Hepatocyte (in vitro differentiated cells): ENCODE measurements at places on chromosomes 4 and X.

GRCh38 chr4:93996895-93997294, 168.3 kb downstream of the ATOH1 start:
- DNase-seq, result no peak

DNA sequence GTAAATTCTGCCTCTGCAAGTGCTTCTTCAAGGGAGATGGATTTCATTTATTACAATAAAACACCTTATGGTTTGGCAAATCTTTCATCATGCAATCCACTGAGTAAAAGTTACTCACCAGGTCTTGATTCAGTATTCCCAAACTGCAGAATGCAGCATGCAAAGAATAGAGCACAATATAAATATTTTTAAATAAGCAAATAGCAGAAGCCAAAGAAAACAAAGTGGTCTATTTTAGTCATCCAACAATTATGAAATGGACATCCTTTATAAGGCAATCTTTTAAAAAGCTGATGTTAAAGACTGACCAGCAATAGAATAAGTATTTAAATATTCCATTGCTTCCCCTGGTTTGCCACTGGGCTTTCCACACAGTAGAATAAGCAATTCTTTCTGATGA, 59.5 kb downstream of the SLC39A8 start:
- DNase-seq, result no peak

- DNase-seq, result no peak
These were observed 91.4 kb downstream of the HS3ST1 start for GRCh38 chr4:11337287-11337686.

DNA sequence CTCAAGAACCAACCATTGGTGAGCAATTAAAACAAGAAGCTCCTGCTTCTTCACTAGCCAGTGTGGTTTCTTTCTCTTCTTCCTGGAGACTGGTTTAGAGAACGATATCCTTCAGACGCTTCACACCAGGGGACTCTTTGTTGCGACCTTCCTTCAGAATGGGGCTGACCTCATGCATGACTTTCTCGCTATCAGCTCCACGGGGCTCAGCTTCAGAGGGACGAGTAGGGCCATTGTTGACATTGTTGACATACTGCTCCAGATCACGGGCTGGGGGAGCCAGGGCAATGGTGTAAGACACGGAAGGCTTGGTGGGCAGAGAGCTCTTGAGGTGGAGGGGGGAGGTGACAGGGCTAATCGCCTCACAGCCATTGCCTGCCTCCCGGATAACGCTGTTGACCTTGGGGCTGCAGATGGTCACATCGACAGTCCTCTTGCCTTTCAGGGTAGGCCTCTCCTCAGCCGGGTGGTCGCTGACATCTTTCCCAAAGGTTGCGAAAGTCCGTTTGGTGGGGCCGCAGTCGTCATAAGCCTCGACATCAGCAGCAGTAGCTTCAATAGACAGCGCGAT, 113.8 kb downstream of the PCDH19 start:
- no peak for DNase-seq

GRCh38 chrX:37302569-37302968, 46.6 kb upstream of the PRRG1 start:
- peak; percentile 50 for DNase-seq

GRCh38 chr4:38243388-38244053, 283.3 kb downstream of the PTTG2 start:
- peak; percentile 52 for DNase-seq

- no peak for DNase-seq
These were observed 672.7 kb downstream of the RPA4 start for GRCh38 chrX:97556359-97556758.

DNA sequence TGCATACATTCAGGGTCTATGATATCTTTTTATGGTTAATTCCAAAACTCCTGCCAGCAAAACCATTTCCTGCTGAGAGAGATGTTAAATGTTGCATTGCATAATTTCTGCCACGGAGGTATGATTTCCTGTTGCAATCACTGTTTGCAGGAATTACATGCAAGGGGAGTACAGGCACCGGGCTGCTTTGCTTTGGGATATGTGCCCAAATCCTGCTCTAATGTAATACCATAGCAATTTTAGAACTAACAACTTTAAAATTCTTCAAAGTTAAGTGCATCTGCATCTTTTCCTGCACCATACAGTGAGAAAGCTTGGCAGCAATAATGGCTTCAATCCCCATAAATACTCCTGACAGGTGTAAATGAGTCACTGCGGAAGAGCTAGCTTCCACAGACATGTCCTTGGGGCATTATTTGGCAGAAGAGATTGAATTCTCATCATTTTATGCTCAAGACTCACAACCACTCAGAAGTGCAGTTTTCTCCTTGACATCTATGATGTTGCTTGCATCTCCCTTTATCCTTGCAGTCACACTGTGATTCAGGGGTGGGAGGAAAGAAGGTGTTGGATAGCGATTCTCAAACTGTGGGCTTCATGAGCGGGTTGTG, 29.6 kb downstream of the TRIM2 start:
- DNase-seq, result peak; percentile 33

DNA sequence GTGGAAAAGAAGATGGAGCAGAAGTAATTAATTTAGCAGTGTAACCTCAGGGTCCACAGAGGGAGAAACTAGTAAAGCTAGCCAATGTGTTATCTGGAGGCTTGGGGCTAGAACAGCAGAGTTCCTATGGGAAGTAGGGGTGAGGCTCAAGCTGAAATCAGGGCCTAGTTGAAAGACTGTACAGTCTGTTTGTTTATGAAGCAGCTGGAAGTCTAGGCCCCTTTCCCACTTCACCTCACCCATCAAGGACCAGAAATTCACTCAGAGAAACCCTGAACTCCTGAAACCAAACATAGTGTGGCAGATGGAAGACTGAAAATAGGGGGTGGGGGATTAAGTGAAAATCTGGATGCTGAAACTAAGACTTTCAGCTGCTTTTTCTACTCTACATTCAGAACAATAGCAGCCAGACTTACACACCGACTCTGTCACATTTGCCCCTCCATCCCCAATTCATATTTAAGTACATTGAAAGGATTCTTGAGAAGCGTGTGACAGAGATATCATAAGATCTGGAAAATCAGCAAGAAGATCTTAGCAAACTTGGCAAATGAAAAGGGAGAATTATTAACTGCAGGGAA, 32.6 kb upstream of the FAM241A start:
- no peak for DNase-seq

GRCh38 chrX:2313864-2314640, 186.7 kb downstream of the DHRSX start:
- DNase-seq, result no peak

GRCh38 chr4:6493658-6494304, 21.4 kb upstream of the PPP2R2C start:
- DNase-seq, result peak; percentile 64

GRCh38 chrX:103889216-103889615, 57.2 kb upstream of the RAB9B start:
- no peak for DNase-seq

DNA sequence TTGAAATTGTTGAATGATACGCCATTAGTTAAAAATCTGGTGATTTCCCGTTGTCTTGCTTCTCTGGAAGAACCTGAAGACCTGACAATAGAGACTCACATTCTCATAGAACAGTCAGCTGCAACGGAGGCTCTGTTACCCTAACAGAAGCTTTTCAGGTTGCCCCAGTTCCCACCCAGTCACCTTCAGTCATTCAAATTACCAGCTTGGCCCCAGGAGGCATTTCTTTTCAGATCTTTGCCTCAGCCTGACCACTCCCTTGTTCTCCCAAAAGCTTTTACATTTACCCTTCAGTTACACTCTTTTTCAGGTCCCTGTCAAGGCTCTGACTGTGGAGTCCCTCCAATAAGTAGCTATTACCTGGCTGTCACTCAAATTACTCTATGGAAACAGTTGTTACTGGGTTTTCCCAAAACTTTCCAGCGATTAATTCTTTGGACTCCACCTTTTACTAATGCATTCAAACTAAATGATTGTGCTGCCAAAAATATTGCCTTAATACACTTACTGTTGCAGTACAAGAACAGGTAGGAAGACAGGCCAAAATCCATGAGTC, 162.2 kb upstream of the FTHL17 start:
- DNase-seq, result no peak

DNA sequence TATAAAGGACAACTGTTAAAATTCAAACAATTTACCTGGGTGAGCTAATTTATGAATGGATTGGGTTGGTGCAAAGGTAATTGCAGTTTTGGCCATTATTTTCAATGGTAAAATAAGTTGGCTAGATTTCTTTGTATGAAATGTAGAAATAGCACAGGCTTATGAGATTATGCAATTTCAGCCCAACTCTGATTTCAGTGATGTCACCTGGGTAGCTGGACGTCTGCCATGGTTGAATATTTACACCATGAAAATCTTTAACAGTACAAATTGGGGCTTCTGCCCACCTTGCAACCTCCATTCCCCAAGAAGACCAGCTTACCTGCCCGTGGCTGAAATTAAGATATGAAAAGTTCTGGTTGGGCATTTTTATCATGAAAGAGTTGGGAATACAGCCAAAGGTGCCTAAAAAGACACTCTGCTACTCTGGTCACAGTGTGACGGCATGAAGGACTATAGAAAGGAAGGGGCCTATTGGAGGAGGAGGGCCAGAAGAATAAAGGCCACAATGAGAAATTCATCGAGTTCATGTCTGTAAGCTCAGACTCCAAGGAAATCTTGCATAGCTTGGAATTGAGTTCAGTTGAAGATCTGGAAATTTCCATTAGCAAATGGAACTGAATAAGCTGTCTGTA, 29.7 kb downstream of the EGF start:
- no peak for DNase-seq

DNA sequence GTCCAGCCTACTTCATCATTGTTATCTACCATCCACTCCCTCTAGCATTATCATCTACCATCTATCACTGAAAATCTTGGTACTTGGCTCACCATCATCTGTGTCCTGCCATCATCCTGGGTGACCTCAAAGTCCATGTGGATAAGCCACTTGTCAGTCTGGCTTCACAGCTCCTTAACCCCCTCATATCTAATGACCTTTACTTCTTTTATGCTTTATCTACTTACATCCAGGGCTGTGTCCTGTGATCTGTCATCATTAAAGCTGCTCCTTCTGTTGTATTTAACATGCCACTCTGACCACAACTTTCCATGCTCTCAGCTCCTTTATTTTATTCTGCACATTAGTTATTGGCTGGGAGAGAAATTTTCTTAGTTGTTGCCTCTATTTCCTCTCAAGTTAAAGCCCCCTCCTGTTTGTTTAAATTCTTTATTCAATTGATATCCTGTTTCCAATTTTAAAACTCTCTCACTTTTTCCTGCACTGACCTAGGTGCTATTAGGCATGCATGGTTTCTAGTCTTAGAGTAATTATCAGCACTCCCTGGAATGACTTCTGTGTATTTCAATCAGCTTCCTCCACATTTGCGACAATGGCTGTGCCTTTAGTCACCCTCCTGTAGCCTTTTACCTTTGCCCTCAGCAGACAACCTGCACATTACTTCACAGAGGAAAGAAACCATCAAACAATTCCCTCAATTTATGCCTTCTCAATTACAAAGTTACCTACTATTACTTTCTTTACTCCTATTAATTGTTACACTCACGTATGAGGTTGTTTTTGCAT, 8.1 kb upstream of the FABP2 start:
- no peak for DNase-seq

GRCh38 chrX:108516184-108516583, 76.5 kb downstream of the COL4A5 start:
- DNase-seq, result peak; percentile 6

GRCh38 chrX:136652822-136653723, 5.1 kb downstream of the CD40LG start:
- DNase-seq, result no peak

DNA sequence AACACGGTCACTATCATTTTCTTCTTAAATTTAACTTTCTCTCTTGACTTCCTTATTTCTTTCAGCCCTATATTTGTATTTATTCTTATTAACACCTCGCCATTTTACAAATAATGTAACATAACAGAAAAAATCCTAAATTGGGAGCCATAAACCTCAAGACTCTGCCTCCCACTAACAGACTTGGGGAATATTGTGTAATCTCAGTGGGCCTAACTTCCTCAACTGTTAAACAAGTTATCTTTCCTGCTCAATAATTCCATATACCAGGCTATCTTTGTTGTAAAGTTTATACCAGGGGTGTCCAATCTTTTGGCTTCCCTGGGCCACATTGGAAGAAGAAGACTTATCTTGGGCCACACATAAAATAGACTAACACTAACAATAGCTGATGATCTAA, 26.2 kb downstream of the PRSS12 start:
- no peak for DNase-seq

GRCh38 chr4:41874398-41874797, 60.8 kb upstream of the TMEM33 start:
- no peak for DNase-seq

DNA sequence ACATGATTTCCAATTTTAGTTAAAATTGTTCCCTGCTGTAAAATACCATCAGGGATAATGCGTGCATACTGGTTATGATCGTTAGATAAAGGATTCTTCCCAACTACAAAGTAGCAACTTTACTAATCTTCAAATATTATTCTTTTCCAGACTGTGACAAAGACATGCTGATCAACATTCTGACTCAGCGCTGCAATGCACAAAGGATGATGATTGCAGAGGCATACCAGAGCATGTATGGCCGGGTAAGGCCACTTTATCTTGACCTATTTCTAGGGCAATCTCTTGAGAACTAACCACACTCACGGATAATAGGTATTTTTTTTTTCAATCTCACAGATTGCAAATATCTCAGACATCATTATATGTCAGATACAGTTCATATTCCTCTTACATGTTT, 47.0 kb downstream of the ANXA10 start:
- DNase-seq, result no peak

DNA sequence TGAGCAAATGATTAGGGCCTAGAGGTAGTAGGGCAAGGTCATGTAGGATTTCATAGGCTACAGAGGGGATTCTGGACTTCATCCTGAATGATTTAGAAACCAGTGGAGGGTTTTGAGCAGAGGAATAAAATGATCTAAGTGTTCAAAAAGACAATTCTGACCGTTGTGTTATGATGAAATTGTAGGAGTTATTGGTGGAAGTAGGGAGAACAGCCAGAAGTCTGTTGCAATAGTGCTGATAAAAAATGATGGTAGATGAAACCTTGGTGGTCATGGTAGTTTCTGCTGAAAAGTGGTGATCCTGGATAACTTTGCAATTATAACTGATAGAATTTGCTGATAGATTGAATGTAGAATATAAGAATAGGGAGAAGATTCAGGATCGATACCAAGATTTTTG, 60.2 kb downstream of the MID1IP1 start:
- no peak for DNase-seq

- DNase-seq, result no peak
These were observed 16.4 kb downstream of the METAP1 start for GRCh38 chr4:99011910-99012309.
